ENCODE measurements at places on chromosomes 3 and 15.

- peak; percentile 93 for DNase-seq
These were observed 440.7 kb upstream of the THBS1 start for GRCh38 chr15:39140060-39140604.

- no peak for DNase-seq
These were observed 59.7 kb upstream of the GK5 start for GRCh38 chr3:142285083-142285517.

- DNase-seq = no peak
These were observed 58.7 kb upstream of the MEF2A start for GRCh38 chr15:99507016-99507503.

DNA sequence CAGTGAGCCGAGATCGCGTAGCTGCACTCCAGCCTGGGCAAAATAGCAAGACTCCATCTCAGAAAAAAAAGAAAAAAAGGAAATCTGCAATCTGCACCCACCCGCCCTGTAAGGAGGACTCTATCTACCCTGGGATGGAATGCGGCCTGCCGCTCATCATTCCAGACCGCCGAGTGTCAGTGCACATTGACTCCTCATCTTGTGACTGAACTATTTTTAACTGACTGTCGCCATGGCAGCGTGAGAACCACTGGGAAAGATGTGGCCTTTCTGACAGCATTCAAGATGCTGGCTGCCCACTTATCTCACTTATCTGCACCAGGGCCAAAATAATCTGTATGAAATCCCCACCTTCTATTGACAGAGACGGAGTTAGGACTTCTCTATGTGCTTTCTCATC is 38.8 kb upstream of the ANKRD34C start:
- DNase-seq = no peak

GRCh38 chr3:108334701-108335100 is 38.4 kb downstream of the HHLA2 start:
- no peak for DNase-seq

DNA sequence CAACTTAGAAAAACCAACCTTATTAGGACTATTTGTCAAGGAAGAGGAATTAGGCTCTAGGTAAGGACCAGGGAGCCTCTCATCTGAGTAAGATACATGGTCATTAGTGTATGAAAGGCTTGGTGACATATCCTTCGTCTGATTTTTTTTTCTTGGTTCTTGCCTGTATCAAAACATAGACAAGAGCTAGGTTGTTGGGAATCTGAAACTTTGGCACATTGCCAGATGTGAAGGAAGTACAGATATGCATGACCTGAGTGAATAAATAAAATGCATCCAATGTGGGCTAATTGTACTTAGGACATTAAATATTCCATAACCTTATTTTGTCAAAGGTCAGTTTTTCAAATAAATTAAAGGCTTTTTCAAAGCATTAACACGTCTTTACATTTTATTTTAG is 151.8 kb downstream of the SYNPR start:
- peak; percentile 1 for DNase-seq

DNA sequence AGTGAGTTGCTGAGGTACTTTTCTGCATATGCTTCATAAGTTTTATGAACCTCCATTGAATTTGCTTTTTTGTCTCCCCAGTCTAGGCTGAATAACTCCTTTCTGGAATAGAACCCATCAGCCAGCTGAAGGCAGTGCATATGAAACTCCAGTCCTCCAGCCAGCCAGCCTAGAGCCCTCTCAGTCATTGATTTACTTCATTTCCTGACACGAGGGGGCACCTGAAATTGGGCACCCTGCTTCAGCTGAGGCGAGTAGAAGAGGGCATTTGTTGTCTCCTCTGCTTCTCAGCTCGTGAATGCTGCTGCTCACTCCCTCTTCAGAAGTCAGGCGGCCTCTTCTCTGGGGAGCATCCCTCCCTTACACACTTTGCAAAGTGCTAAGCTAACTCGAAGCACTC is 32.5 kb downstream of the CHST2 start:
- no peak for DNase-seq

GRCh38 chr3:100910986-100911385 is 82.2 kb downstream of the ABI3BP start:
- DNase-seq = no peak

- DNase-seq = no peak
These were observed 7.9 kb upstream of the LEKR1 start for GRCh38 chr3:156818273-156818651.

- DNase-seq = peak; percentile 81
These were observed 21.6 kb downstream of the UACA start for GRCh38 chr15:70741677-70742293.

- DNase-seq = no peak
These were observed 84.2 kb downstream of the LRRC49 start for GRCh38 chr15:70976851-70977250.

DNA sequence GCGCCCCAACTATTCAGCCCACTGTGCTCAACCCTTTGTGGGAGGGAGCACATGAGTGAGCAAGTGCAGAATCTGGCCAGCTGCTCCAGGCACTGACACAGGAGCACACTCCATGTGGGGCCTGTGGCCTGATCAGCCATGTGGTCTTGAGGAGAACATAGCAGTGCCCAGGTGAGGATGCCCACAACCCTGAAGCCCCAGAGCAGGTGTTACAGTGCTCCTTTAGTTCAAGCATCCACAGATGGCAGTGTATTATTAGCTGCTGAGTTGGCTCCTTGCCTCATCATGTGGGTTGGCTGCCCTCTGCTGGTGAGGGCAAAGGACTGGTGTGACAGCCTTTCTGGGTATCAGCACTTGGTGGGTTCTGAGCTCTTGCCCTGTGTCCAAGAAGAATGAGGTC is 1588.2 kb downstream of the SI start:
- DNase-seq = peak; percentile 24

- peak; percentile 70 for DNase-seq
These were observed 21.8 kb downstream of the METTL6 start for GRCh38 chr3:15405448-15406050.

DNA sequence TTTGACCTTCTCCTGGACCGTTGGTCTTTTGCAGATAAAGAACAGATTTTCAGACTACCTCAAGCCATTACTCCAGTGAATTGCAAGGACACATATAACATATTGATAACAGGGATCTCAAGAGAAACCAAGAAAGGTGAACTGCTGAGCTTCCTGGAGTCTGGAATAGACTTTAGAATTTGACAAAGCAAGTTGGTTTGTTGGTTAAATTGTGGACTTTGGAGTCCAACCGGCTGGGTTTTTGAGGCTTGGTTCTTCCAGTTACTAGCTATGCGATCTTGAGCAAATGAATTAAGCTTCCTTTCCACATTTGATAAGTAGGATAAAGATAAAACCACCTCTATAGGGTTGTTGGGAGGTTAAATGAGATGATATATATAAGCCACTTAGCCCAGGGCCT is 233.1 kb downstream of the SHQ1 start:
- no peak for DNase-seq

- no peak for DNase-seq
These were observed 143.6 kb upstream of the TBC1D5 start for GRCh38 chr3:17885986-17886385.

GRCh38 chr15:65101411-65101890 is 13.5 kb downstream of the UBAP1L start:
- peak; percentile 72 for DNase-seq

GRCh38 chr3:46427916-46428833 is 21.1 kb downstream of the CCRL2 start:
- DNase-seq = no peak

DNA sequence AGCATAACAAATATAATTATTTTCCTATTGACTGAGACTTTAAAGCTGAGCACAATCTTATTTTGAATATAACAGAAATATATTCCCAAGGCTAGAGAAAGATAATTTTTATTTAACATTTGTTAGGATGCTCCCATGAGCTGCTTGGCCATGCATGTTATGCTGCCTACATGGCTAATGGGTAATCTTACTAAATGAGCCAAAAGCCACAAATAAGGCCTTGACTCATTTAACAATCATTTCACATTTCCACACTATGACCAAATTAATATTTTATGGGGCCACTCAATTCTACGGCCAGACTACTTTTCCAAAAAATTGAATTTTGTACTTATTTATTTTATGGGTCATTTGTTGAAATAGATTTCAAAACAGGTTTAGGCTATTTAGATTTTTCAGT is 141.7 kb downstream of the MEIS2 start:
- no peak for DNase-seq

GRCh38 chr3:117019082-117019713 is 309.6 kb downstream of the TUSC7 start:
- peak; percentile 75 for DNase-seq

GRCh38 chr3:109806929-109807328 is 469.6 kb upstream of the DPPA4 start:
- peak; percentile 7 for DNase-seq

GRCh38 chr3:69746119-69746518 is 6.9 kb downstream of the MITF start:
- peak; percentile 83 for DNase-seq

DNA sequence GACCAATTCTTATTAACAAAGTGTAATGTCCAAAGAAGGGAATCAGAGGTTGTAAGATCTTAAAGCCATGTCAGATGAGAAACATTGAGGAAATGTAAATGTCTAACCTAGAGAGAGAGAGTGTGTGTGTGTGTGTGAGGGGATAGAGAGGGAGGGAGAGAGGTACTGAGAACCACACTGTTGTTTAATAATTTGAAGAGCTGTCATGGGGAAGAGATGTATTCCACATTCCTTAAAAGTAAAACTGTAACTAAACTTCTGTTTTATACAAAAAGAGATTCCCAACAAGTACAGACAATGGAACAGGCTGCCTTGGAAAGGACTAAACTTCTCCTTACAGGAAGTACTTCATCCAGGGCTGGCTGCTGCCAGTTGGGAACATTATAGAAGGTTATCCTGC is 68.9 kb upstream of the BOC start:
- no peak for DNase-seq

DNA sequence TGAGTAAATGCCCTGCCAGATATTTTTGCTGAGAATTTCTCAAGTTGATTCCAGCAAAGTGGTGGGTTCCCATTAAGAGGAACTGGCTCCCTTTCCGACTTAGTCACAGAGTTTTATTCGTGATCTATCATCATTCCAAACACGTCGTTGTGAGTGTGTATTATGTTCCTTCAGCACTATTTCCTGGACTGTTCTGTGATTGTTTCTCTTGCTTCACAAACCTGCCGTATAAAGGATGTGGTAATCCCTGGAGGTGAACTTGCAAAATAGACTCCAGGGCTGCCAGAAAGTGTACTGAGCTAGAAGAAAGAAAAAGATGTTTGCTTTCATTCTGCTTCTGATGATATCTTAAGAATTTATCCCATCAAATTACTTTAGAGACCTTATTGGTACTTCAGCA is 14.5 kb upstream of the CAPN3 start:
- DNase-seq = peak; percentile 69

DNA sequence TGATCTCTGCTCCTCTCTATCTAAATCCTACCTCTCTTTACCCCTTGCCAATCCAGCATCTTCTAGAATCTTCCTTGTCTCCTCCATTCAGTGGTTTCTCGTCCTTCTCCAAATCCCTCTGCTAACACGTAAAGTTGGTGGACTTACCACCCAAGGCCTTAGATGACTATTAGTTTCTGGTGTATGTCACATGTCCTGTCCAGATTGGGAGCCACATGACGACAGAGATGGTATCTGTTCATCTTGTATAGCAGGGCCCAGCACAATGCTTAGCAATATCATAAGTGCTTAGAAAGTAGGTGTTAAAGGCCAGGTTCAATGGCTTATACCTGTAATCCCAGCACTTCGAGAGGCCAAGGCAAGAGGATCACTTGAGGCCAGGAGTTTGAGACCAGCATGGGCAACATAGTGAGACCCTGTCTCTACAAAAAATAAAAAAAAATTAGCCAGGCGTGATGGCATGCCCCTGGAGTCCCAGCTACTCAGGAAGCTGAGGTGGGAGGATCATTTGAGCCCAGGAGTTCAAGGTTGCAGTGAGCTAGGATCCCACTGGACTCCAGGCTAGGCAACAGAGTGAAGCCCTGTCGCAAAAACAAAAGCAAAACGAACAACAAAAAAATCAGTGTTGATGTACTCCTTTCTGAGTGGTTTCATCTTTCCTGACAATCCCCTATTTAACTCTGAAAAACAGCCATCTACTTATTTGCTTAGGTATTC is 81.8 kb downstream of the HMG20A start:
- no peak for DNase-seq

DNA sequence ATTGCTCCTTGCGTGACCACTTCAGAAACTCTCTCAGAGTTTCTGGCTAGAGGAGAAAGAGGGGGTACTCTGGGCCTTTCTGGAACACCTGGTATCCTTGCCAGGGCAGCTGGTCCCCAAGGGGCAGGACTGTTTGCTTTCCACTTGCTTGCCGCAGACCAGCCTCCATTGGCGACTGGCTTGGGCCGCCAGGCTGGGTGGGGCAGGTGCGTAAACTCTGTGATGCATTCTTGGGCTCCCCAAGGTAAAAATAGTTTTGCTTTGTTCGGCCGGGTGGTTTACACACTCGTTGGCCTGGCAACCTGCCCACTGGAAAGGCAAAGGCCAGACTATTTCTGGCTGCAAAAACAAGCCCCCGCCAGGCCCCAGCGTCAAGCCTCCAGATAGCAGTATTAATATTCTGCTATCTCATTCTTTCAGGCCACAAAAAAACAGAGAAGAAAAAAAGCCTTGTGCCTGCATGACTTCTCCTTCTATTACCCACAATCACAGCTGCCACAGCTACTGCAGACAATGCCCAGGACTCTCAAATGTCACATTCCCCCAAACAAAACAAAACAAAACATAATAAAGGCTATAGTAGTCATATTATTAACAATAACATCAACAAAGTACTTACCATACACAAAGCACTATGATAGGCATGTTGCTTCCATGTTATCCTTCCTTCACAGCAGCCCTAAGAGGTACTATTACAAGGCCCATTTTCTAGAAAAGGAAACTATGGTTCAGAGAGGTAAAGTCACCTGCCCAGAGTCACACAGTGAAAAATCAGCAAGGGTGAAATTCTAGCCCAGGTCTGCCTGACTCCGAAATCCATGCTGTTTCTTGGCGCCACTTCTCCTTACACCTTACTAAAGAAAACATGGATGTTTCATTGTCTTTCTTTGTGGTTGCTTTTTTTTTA is 14.0 kb upstream of the SSUH2 start:
- DNase-seq = no peak

DNA sequence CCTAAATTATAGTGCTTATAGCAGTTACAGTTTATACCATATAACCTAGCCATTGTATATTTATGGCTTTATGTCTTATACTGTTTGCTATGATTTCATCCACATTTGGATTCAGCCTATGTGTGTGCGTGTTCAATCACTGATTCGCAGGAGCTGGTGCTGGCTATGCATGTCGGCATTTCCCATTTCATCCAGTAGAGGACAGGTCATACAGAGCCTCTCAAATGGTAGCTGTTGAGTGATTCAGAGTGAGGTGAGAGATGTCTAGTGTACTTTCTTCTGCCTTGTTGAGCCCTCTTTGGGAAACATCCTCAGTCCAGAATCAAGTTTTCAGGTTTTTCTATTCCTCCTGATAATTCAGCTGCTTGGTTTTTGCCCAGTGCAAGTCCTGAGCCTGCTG is 76.1 kb downstream of the FRMD4B start:
- DNase-seq = peak; percentile 26

DNA sequence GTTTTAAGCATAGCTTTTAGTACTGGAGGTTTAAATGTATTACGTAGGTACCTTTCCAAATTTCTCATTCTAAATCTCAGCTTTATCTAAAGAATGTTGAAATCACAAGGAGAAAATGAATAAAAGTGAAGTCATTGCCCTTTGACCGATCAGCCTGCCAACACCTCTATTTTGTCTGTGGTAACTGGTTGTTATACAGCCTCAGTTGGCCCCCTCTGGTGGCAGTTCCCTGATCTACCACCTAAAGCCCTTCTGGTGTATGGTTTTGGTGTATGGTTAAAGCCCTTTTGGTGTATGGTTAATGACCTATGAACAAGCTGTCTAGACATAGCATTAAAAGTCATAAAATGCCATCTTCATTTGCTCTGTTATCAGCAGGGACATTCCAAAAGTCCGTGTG is 378.2 kb upstream of the AZI2 start:
- peak; percentile 23 for DNase-seq

- DNase-seq = no peak
These were observed 238.5 kb downstream of the NSUN3 start for GRCh38 chr3:94301366-94301765.

All from fibroblast of villous mesenchyme (primary cell).